Frontal cortex (tissue), 4 donors: ENCODE measurements at places on chromosomes 2 and 18.

GRCh38 chr18:48791636-48792105, 159.1 kb downstream of the SMAD7 start:
- no peak for DNase-seq

DNA sequence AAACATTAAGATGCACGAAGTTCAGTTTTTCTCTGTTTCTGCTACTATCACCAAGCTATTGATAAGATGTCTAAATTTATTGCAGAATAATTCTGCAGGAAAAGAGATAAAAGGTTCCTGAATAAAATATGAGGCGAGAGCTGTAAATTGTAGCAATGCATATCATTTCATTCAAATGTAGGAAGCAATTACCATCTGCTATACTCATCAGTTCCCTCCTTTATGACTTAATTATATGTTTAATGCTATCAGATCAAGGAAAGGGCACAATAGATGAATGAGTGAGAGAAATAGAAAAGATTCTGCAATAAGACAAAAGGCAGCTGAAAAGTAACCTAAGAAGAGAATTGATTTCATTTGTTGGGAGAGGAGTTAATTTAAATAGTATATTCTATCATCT, 108.2 kb upstream of the GALNT5 start:
- DNase-seq = no peak

- DNase-seq = no peak
Observed at GRCh38 chr18:54923339-54923956, 35.8 kb downstream of the CCDC68 start.

DNA sequence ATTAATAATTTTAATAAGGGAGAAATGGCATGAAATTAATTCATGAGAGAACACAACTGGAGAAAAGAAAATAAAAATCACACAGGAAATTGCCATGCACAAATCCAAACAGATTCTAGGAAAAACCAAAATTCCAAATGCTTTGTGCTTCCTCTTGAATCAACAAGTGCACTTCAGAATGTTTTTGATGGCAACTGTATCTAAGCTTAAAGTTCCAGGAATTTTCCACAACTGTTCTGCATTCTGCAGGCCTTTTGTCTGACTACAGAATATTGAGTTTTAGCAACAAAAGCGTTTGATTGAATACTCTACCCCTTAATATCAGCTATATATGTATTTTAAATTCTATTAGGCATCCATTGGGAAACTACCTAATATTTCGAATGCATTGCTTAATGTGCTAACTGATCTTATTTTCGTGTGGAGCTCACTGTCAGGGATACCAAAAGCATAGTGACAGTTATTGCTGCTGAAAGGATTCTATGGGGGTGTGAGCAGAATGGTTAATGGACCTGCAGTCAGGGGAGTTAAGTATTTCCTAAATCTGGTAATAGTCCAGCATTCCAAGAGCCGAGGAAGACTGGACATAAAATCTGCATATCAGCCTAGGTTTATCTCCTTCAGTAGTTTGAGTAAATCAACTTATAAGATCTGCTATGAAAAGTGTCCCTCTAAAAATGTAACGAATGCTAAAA, 482.7 kb upstream of the POU3F3 start:
- no peak for DNase-seq

DNA sequence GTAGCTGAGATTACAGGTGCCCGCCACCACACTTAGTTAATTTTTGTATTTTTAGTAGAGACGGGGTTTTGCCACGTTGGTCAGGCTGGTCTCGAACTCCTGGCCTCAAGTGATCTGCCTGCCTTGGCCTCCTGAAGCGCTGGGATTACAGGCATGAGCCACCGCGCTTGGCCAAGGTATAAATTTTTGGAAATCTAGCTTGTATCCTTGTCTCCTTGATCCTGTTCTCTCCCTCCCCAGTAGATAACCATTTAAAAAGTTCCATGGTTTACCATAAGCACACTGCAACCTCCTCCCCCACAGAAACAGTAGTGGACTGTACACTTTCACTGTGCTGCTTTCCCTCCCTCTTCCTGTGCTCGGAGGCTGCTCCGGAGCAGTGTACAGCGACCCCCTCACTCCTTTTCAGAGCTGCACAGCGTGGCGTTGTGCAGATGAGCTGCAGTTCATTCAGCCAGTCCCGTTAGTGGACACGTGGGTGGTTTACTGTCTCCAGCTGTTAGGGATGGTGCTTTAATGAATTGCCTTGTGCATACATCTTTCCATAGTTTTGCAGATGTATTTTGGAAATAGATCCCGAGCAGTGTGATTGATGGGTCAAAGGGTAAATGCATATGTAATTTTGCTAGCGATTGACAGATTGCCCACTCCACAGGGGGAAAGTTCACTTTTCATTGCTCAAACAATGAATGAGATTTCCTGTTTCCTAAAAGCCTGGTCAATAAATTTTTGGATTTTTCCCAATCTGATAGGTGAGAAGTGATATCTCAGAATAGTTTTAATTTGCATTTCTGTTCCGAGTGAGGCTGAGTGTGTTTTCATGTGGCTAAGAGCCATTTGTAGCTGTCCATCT, 14.8 kb downstream of the ASB1 start:
- DNase-seq = no peak

GRCh38 chr2:221533299-221533698, 38.8 kb downstream of the EPHA4 start:
- no peak for DNase-seq

- no peak for DNase-seq
Observed at GRCh38 chr18:12333506-12334290, 25.7 kb downstream of the TUBB6 start.

DNA sequence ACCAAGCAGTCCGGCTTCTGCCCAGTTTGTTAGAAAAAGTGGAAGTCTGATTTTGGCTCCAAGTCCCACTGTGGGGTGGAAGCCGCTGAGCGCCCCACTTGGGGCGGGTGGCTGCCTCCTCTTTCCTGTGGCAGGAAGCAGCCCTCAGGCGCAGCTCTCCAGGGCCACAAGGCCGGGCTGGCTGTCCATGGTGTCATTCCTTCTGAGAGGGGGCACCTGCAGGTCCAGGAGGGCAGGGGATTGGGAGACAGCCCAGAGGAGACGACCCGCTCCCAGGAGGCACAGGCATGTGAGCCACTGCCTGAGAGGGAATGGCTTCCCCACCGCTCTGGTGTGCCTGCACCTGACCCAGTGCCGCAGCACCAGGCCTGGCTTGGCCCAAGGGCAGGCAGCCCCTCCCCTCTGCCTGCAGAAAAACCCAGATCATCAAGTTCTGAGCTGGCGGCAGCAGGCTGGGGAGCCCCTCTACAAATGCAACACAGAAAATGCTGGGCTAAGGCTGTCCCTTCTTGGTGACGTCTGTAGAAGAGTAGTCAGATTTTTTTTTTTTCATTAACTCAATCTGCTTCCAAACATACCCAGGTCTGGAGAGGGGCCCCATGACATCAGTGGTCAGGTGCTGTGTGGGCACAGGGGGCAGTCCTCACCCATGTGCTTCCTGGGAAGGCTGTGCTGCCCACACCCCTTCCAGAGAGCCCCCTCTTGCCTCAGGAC, 38.4 kb downstream of the HS6ST1 start:
- DNase-seq = no peak

DNA sequence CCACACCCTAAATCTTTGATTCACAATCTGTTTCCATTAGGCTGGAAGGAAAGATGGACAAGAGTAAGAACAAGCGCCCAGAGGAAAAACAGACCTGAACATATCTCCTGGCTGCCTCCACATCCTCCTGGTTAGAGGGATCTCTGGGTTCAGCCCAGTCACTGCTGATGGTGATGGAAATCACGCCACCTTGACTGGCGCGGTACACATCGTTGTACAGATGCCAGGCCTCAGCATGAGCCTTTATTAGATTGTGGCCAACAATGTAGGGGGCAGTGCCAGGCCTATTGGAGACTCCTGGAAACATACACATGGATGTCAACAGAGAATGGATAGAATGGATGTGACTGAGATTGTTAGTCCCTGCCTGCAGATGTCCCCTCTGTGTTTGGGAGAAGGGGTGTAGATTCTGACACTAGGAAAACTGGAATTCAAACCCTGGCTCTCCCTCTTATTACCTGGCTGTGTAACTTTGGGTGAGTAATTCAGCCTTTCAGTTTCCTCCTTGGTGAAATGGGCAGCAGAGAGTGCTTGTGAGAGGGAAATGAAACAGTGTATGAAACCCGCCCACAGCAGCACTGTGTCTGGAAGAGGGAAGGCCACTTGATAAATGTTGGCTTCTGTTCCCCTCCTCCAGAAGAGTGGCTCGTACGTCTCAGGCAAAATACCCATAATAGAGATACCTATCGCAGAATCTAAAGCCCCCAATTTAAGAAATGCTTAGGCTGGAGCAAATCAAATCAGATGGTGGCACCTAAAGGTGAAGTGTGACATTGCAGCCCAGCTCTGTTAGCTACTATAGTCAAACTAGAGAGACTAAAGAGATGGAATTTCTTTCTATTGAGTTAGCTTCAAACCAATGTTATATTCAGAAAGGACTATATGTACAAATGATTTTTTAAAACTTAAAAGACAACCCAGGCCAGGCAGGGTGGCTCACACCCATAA, 36.2 kb downstream of the LCT start:
- no peak for DNase-seq

DNA sequence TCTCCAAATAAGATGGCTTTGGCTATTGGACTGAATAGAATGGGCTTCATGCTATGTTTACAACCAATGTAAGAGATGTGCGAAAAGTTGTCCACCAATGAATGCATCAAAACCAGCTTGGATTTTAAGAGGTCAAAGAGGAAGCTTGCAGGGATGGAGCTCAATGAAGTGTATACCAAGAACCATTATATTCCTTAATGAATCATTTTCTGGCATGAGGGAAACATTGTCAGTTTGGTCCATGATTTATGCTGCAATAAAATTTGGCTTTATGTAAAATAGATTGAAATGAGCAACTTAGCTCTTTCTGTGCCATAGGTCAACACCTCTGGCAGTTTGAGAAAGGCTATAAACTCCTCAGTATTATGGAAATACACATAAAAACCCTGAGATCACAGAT, 107.3 kb downstream of the SH3BP4 start:
- DNase-seq = no peak

GRCh38 chr18:37519510-37520135, 46.0 kb downstream of the CELF4 start:
- no peak for DNase-seq
